ENCODE measurements at places on chromosomes 7 and 10.

DNA sequence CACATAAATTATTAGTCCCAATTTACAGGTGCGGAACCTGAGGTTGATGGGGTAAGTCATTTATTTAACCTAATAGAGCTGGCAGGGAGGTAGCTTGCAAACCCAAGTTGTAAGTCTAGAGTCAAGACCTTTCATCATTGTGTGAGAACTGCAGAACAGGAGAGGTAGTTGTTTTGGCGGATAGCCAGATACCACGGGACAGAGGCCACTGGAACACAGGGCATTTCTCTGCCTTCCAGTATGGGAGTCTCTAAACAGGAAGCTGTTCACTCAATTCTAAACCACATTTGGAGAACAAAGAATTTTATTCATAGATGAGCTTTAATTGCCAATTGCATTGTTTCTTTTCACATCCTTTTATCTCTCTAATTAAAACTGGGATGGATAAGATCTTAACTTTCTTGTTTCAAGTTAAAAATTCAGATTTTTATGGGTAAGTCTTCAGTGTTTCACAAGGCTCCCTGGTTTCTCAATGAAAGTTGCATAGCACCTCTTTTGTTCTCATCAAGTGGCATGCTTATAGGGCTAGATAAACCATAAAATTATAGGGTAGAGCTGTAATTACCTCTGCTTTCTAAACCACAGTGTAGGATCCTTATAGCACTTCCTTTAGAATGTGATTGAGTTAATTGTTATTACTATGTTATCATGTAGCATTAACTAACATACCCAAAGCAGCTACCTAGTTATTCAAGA is 489.0 kb downstream of the GATA3 start:
- no peak for DNase-seq

- no peak for DNase-seq
Measured at GRCh38 chr10:70776455-70777005, 8.6 kb downstream of the TBATA start.

- DNase-seq = no peak
Measured at GRCh38 chr10:70777063-70777875, 7.9 kb downstream of the TBATA start.

DNA sequence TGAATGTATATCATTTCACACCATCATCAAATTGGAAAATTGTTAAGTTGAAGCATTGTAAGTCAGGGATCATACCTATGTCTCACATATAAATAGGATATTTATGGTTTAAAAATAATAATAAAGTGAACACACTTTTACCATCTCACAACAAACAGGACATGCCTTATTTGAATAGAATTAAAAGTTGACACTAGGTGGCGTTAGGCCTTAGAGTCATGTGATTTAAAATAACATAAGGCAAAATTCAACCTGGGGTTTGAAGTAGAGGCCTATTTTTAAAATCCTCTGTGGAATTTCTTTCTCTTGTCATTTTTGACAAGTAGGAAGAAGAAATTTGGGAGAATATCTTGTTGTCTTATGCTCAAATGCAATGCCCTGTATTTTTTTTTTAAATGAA is 184.7 kb upstream of the PCDH15 start:
- peak; percentile 6 for DNase-seq

GRCh38 chr10:82778908-82779307 is 903.9 kb downstream of the NRG3 start:
- no peak for DNase-seq

DNA sequence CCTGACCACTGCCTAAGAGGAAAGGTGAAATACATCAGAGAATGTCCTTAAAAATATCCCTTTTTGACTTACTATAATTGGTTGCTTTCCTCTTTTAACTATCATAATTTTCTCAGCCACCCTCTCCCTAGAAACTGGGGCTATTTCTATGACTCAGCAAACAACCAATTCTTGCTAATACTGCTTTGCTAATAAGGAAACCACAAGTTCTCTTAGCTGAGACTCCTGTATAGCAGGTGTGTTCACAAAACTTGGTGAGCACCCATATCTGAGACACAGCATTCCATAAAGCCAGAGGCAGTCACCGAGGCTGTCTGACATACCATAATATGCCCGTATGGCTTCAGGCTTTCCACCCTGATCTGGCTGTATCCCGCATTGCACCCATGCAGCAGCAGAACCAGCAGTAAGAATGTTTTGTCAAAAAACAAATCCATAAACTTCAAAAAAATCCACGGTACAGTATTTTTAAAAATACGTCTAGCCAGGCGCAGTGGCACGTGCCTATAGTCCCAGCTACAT is 191.7 kb upstream of the C7orf33 start:
- no peak for DNase-seq

GRCh38 chr10:23191764-23192711 is at the start of gene PTF1A:
TSS of gene PTF1A (plus strand) at chr10:23192312. CDS start at chr10:23192531, 219 bp downstream.
- no peak for DNase-seq

GRCh38 chr7:94452239-94452638 is 57.4 kb upstream of the CASD1 start:
- no peak for DNase-seq

DNA sequence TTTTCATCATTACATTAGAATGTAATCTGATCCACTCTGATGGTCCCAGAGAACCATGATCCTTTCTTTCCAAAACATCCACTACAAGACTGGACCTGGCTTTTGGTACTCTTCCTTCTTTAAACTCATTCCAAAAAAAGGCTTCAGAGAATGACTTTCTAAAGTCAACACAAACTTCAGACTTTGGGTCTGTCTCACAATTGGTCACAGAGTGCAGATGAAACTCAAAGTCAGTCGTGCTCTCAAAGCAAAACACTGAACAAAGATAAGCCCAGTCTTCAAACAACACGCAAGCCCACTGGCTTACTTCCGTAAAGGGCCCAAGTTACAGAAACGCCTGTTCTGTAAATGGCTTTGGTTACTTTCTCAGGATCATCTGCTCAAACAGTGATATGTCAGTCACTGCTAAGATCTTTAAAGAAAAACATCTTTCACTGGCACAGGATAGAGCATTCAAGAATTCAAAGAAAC is 250.9 kb upstream of the MKLN1 start:
- DNase-seq = peak; percentile 61

DNA sequence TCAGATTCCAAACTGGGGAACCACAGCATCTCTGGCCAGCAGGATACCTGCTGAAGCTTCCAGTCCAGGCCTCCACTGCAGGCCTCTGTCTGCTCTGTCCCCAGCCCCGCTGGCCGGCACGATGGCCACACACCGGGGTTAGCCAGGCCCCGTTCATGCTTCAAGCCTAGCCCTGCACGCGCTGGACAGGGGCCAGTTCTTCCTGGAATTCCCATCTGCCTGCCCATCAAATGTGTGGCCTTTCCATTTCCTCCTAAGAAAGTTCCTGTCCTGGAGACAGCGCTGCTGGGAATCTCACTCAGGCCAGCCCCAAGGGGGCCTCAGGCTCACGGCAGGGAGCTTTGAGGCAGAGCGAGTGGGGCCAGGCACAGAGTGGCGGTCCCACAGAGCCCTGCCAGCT is 18.0 kb downstream of the SH2B2 start:
- DNase-seq = no peak

DNA sequence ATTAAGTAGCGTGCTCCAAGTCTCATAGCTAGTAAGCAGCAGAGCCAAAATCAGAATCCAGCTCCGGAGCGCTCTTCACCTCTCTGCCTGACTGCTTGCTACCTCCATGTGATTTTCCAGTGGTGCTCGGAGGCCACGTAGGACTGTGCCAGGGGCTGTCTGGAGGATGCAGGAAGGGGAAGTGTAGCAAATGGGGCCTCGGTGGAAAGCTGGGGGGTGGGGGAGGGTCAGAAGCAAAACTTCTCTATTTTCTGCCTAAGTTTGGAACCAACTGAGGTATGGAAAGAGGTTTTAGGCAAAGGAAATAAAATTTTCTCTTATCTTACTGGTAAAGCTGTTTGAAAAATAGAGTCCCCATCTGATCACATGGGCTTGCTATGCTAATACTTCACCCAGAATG is 108.7 kb downstream of the TBXAS1 start:
- peak; percentile 41 for DNase-seq

DNA sequence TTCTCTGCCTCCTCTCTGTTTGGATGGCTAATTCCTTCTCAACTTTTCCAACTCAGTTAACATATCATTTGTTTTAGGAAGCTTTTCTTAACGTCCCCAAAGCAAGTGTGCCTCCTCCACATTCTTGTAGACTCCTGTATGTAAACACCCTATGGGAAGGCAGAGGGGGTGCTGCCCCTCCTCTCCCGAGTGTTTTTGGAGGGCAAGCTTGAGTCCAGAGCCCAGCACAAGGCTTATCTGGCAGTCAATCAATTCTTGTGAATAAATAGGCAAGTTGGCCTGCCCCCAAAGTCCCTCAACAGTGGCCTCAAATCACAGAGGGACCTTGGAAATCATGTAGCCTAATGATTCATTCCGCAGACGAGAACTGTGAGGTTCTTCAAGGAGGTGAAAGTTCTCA is 305.6 kb downstream of the RPS24 start:
- DNase-seq = peak; percentile 21

DNA sequence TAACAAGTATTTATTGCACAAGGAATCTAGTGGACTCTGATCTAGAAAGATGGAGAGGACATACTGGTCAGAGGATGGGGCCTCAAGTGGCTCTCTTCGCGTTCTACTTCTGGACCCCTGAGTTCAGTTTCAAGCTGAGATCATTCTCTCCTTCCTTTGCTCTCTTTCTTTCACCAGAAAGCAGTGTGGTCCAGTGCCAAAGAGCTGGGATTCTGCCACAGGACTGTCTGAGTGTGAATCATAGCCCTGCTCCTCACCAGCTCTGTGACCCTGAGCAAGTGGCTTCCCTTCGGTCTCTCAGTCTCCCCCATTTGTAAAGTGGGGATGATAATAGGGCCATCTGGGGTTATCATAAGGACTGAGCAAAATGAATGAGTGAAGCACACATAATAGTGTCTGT is 715.2 kb downstream of the SUGCT start:
- DNase-seq = no peak

DNA sequence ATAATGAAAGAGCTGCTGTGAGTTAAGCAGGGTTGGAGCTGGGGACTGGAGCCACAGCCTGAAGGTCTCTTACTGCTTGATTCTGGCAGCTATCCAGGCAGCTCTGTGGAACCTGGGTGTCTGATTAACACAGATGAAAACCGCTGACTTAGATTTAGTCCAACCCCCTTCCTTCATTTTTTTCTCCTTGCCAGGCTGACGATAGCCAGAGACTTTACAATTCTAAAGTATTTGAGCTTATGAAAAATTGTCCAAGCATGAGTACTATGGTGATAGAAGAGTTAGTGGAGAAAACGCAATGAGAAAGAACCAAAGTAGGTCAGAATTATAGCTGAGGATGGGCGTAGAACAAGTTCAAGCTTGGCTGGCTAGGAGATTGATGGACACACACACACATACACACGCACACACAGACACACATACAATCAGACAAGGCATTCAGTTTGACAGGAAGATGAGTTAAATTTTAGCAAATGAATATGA is 13.5 kb upstream of the GPR85 start:
- DNase-seq = no peak

DNA sequence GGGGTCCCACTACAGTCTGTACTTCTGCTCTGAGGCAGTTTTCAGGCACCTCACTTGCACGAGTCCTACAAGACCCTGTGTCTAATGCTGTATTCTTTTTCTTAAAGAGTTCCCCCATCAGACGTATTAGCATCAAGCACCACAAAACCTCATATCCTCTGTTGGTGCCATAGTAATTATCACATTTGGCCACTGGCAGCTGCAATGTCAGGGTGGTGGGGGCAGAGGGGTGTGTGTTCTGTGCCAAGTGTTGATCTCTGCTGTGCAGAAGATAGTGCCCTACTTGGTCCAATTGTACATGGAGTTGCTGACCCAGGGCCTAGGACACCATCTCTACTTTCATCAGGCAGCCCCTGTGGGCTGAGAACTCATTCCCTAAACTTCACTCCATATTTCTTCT is 20.0 kb upstream of the JAZF1 start:
- DNase-seq = no peak

- peak; percentile 62 for DNase-seq
Measured at GRCh38 chr10:73576178-73576889, 14.8 kb downstream of the USP54 start.

- no peak for DNase-seq
Measured at GRCh38 chr7:46028246-46028645, 107.2 kb upstream of the IGFBP3 start.

DNA sequence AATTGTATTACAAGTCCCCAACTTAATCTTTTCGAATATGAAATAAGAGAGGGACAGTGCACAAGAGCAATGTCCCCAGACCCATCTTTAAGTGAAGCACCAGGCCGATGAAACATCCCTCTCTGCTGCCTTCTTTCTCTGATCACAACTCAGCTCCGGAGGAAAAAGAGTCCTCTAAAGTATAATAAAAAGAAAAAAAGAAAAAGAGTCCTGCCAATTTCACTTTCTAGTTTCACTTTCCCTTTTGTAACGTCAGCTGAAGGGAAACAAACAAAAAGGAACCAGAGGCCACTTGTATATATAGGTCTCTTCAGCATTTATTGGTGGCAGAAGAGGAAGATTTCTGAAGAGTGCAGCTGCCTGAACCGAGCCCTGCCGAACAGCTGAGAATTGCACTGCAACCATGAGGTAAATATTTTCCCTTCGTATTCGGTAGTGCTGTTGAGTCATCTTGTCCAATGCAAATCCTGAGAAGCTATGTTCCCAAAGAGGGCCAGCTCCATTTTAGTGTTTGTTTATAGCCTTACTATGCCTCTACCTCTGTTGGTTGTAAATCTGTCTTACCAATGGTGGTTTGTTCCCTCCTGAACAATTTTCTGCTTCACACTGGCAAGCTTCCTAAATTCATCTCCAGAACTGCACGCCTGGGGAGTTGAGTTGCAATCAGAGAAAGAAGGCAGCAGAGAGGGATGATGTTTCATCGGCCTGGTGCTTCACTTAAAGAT is at the start of gene IFIT2:
IFIT2 (plus strand) TSS at position 326 of the 725 bp plus-strand sequence; CDS start at position 404, 78 bp downstream.
- DNase-seq = peak; percentile 92

DNA sequence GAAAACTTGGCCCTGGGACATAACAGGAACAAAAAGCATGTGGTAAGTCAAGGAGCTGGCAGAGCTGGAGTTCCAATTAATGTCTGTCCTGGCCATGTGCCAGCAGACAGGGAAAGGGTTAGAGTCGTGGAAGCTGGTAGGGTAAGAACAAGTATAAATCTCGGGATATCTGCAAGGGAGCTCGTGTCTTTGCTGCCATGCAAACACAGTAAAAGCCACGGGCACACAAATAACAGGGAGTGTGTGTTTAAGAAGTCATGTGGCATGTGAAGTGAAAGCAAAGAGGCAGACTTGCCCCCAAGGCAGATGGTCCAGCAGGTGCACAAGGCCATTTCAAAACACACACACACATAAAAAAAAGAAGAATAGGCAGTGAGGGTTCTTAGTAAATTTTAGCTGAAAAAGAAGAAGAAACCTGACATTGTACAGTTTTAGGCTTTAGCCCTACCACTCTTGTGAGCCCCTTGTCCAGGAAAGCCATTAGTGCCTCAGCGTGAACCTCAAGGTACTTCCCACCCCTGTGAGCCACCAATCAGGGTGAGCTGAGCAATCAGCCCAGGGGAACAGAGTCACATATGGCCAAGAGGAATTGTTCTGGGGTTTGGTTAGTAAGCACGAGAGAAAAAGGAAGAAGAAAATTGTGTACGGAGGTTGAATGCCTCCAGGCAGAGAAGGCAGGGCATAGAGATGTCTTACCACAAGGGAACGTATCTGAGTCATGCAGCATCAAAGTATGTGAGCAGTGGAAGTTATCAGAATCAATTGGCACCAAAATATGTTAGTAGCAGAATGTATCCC is 32.8 kb upstream of the ARHGAP12 start:
- DNase-seq = peak; percentile 54
